ENCODE measurements at places on chromosomes 5 and 9.

GRCh38 chr5:171783051-171783450 lies 2.6 kb upstream of the SMIM23 start:
- DNase-seq = no peak

GRCh38 chr5:178322736-178323540 lies 90.3 kb upstream of the PHYKPL start:
- no peak for DNase-seq

DNA sequence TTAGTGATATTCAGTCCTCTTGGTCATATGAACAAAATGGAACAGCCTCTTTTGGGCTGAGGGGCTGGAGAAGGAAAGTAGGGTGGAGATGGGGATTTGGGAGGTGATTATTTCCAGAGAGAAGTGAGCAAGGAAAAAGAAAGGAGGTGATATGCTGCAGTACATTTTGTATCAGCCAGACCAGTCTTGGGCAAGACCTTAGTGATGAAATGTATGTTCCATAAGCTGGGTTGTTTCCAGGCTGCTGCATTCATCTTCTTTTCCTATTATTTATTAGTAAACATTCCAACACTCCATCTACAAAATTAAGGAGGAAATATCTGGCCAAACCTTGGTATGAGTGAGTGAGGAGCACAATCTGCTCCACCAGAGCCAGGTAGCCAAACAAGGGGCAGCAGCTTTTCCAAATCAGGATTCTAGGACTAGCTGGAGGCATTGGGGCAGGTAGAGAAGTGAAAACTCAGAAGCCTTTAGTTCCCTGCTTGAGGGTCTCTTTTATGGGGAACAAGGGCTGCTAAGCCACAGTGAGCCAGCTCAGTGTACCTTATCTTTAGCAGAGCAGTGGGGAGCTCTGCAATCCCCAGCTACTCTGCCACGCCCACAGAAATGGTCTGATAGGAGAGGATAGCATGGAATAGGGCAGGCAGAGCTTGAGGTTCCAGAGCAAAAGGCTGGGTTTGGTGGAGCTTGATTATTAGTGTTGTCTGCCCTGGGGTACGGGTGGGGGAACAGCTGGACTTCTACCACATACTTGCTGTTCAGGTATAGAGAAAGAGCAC lies 19.5 kb downstream of the RAD1 start:
- DNase-seq = no peak

GRCh38 chr5:178416206-178416882 lies 173.8 kb downstream of the COL23A1 start:
- DNase-seq = no peak

DNA sequence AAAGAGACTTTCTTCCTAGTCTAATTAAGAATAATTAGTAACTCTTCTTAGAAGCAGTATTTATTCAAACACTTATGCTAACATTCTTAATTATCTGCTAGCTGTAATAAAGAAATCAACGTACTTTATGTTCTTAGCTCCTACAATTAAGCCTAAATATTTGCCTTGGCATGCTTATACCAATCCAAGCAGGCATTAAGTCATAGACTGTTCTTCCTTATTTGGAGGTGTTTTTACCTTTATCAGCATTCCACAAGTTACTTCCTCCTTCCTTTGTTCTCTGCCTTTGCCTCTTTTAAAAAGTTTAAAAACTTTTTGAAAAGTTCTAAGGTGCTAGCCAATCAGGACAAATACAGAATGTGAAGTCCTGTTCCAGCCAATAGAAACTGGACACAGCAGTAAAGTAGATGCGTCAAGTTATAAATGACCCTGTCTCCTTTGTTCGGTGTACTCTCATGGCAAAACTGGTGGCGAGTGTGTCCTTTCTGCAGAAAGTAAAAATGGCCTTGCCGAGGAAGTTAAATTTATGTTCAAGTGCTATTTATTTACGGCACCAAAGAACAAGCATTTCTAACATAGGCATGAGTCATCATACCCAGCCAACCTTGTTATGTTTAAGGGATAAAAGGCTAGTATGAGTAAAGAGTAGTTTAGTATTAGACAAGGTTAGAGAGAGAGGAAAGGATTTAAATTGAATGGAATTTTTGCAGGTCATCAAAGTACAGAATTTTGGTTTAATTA lies 58.6 kb downstream of the GPBP1 start:
- DNase-seq = no peak

DNA sequence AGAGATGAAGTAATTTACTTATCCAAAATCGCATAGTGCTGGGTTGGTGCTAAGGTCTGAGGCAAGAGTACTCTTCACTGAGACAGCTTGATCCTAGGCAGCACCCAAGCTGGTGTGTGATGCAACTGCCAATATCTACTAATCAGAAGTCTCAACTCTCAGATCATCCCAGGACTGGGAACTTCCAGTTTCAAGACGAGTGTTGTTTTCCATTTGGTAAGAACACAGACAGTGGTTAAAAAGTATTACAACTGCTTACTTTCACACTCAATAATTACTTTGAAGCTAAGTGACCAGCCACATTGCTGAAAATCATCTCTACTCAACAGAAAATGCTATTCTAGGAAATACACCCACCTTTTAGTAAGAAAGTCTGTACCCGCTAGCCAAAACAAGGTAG lies 45.3 kb downstream of the FBXW11 start:
- no peak for DNase-seq
